Activated naive CD8-positive, alpha-beta T cell treated with anti-CD3 and anti-CD28 coated beads for 36 hours (primary cell): ENCODE measurements at places on chromosomes 4 and X. TPM values are rescaled to one million over a fixed set of nuclear protein-coding genes. Genes with fewer than 3 reads are reported as not detected.

- DNase-seq: no peak
Observed at GRCh38 chrX:118418811-118419251, 72.9 kb downstream of the WDR44 start.

DNA sequence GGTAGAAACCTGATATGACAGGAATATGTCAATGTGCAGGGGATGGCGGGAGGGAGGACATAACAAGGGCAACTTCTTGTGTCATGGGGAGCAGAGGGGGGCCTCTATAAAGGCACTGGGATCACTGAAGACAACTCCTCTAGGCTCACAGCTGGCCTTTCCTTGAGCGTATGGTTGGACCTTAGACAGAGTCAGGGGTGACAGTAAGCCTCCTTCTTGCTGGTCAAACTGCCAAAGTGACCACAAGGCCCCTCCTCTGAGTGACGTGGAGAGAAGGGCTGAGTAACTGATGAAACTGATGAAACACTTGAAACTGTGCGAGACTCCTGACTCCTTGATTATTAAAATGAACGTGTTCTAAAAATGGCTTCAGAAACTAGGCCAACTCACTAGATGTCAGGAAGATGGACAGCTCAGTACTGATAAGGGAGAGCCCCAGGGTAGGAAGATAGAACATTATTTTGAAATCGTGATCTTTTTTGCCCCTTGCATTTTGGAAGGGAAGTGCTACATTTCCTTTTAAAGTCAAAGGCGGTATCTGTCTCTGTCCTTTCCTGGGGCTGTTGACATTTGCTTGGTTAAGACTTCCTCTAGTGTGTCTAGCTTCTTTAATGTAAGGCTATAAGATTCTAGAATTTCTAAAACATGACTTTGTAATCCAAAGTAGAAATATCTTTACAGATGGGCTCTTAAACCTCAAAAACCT lies 1.6 kb downstream of the RAB33A start:
- DNase-seq: peak; percentile 47

DNA sequence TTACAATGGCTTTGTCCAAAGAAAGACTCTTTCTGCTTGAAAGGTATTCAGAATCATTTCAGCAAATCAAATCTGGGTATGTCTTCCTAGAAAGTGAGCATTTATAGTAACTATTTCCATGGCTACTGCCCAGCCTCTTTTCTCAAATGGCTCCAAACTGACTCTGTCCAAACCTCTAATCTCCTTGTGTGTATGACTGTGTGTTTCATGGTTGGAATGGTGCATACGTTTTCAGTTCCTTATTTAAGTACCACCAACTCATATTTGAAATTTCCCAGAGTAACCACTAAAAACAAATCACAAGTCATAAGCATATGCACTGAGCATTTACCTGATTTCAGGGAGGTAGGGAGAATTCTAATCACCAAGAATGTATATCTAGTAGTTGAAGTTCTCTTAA lies 106.0 kb downstream of the TMEM144 start:
- no peak for DNase-seq

DNA sequence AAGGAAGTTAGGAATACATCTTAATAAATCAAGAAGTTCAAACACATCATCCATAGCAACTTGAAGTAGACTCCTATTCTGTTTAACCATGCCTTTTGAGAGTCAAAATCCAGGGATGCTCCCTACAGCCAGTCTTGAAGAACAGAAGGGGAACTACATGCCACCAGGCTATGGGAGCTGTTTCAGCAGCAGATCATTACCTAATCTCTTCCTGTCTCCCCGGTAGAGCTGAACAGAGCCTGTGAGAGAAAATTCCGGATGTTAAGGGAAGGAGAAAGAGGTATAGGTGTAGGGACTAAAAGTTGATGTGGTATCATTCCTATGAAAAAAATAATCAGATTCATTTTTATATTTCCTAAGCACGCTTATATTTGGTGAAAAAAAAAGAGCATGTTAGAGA lies 352.2 kb downstream of the SPRY1 start:
- no peak for DNase-seq

DNA sequence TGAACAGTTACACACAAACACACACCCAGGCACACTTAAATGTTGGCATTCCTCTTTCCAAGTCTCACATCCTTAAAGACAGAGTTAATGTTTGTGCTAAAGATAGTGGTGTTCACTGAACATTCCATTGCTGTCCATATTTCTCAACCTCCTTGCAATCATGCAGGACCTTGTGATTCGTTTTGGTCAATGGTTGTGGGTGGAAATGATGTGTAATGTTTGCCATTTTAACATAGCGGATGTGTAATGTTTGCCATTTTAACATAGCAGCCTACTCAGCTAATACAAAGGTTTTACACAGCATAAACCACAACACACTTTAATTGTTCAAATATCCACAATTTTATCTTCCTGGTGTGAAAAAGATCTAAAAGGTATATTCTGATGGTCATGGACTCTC lies 93.9 kb downstream of the CEP44 start:
- no peak for DNase-seq

DNA sequence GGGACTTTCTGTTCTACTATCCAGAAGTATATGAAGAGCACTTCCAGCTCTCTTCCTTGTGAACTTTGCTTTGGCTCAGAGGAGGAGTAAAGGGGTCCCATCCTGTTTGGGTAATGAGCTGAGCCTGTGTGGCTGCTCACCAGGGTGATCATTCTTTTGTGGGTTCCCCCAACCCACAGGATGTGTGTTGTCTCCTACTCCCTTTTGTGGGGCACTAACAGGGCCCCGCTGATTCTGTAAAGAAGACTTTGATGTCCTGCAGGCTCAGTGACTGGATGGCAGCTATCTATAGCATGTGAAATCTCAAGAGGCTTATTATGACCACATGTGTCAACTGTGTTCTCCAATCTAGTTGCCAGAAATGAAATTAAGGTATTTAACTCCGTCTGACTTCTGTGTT lies 40.8 kb downstream of the ZNF518B start:
- DNase-seq: peak; percentile 30

Gene TBC1D9
- 0.04 TPM for total RNA-seq

Gene VEGFC
- total RNA-seq: not detected

Gene CHRDL1
- not detected for total RNA-seq

Gene NSG1
- total RNA-seq: 4.7 TPM
